Epithelial cell of esophagus (primary cell): ENCODE measurements at places on chromosomes 16 and 17.
A peak's percentile ranks its signal among the peaks of the same experiment; 100 is the strongest.

DNA sequence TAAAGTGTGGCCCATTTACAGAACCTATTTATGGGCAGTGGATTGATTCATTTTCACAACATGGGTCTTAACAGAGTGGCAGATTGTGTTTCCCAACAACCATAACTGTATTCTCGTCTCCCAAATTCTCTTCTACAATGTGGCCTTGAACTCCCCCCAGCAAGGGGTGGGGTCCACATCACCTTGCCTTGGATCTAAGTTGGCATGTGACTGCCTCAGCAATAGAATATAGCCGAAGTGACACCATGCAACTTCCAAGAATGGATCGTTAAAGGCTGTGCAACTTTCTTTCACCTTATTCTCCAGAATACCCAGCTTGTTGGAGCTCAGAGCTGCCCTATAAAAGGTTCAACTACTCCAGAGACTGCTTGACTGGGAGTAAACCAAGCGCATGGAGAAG lies 72.0 kb upstream of the CDH5 start:
- no peak for DNase-seq

GRCh38 chr17:9529033-9529700 lies 46.5 kb downstream of the STX8 start:
- peak; percentile 39 for DNase-seq

DNA sequence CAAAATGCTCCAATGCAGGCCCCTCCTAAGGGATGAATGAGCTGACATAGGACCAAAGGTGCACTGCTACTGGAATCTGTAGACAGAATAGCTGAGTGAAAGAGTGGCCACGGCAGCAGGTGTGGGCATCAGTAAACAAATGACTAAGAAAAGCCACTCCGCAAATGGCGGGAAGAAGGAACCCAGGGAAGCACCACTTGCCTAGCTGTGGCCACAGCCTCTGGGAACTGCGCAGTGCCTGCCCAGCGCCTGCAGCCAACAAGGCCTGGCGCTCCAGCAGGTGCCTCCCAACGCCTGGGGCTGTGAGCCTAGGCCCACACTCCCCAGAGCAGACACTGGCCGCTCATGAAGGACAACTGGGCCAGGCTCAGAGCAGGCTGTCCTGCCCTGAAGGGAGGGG lies 11.8 kb downstream of the PEMT start:
- no peak for DNase-seq

- no peak for DNase-seq
These were observed 7.6 kb downstream of the ADCY7 start for GRCh38 chr16:50273888-50274325.

DNA sequence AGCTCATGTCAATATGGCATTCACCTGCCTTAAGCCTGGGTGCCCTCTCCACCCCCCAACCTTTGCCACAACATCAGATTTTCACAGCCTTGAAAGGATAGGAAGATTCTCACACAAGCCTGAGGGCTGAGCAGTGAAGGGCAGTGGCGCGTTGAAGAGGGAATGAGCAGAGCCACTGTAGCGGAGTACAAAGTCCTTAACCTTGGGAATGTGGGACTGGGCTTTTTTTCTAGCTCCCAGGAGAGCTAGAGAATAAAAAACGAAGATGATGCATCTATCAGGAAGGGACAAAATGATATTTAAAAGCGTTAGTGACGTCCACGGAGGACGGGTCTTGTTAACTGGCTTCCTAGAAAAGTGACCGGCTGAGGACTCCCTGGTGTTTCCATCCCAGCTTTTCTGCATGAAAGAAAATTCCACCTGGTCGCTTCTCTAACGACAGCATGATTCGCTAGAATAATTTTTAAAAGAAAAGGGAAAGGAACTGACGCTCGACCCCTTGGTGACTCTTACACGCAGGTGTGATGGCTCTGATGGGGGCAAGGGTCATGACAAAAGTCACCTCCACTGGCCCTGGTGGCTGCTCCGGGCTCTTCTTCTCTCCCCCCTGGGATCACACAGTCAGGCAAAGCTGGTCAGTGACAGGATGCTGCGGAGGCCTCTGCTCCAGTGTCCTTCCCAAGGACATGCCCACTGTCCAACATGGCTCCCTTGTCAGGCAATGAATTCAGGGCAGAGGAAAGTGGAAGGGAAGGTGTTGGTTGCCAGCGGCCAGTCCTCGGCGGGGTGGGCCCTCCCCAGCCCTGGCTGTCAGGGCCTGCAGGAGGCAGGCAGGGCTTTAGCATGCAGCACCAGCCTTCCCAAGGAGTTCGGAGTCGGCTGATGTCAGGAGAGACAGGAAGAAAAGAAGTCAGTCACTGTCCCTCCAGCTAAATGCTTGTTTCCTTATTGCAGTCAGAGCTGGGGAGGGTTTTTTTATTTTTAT lies 58.4 kb upstream of the IRX3 start:
- no peak for DNase-seq

GRCh38 chr17:81540676-81541027 lies 11.5 kb downstream of the FAAP100 start:
- DNase-seq = no peak

- DNase-seq = no peak
These were observed 37.7 kb upstream of the MEOX1 start for GRCh38 chr17:43699438-43699756.

- no peak for DNase-seq
These were observed at the start of gene APOBR for GRCh38 chr16:28494121-28494851. Gene APOBR (plus strand): TSS chr16:28494643. CDS start chr16:28494682, 39 bp downstream.

DNA sequence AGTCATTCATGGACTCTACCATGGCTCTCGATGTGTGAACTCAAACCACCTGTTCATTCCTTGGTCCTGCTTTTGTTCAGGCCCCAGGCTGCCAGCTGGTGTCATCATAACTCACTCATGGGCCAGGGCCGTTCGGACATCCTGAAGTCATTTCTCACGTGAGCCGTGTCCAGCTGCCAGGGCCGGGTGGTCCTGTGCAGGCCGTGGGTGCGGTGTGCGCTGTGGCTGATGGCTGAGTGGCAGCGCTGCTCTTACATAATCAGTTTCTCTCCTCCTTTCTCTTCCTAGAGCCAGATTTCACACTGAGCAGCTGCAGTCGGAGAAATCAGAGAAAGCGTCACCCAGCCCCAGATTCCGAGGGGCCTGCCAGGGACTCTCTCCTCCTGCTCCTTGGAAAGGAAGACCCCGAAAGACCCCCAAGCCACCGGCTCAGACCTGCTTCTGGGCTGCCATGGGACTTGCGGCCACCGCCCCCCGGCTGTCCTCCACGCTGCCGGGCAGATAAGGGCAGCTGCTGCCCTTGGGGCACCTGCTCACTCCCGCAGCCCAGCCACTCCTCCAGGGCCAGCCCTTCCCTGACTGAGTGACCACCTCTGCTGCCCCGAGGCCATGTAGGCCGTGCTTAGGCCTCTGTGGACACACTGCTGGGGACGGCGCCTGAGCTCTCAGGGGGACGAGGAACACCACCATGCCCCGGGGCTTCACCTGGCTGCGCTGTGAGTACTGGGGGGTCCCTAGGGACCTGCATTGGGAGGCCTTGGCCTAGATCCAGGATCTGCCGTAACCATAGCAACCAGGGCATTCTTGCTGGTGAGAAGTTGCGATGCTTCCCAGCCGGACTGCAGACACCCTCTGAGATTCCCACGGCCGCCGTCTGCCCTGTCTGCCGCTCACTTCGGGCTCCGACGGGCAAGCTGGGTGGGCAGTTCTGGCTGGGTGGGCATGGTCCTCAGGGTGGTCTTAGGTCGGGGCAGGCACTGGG lies at the start of gene IL34:
Gene IL34 (plus strand): TSS at position 300 of the 982 bp plus-strand sequence. CDS start 389 bp downstream, at position 689.
- DNase-seq = no peak

DNA sequence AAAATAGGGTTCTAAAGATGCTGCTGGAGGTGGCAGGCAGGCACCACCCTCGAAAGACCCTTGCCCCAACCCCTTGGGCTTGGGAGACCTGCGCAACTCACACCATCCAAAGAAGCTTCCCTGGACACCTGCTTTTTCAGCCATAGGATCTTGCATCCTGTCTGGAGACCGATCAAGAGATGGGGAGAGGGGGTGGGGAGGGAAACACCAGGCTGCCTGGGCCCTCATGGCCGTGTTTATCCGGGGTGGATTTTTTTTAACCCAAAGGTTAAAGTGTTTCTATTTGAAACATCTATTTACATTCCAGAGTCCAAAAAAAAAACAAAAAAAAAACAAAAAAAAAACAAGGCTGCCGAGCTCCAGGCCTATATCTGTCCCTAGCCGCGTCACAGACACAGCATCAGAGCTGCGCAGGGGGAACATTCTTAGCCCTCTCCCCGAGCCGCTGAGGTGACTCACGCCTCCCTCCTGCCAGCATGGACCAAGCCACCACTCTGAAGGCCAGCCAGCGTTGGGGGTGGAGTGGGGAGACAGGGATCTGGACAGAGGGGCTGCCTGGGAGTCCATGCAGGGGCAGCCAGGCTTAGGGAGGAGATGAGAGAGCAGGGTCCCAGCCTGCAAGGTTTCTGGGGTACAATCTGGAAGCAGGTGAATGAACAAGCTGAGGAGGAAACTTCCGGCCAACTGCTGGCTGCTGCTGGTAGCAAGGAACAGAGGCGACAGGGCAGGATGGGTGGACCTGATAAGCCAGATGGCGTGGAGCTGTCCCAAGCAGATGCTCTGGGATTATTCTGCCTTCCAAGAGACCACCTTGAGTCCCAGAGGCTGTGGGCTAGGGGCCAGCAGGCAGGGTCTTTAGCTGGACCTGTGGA lies 14.8 kb downstream of the HDAC5 start:
- no peak for DNase-seq

- DNase-seq = no peak
These were observed 489.6 kb downstream of the MAF start for GRCh38 chr16:79110953-79111352.

DNA sequence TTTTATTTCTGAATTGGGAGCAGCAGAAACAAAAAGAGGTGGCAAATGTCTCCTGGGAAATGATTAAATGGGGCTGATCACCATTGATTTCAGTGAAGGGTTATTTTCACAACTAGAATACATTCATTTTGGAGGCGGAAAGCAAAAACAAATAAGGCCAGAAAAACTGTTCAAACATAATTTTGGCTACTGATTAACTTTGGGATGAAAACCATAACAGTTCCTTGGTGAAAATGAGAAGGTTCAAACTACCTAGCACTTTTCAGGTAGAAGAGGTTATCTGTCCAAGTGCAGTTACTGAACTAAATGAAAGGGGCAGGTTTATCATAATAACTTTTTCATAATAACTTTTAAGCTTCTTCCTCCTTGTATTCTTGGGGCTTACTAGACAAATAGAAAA lies 718.5 kb downstream of the CDH11 start:
- DNase-seq = no peak

DNA sequence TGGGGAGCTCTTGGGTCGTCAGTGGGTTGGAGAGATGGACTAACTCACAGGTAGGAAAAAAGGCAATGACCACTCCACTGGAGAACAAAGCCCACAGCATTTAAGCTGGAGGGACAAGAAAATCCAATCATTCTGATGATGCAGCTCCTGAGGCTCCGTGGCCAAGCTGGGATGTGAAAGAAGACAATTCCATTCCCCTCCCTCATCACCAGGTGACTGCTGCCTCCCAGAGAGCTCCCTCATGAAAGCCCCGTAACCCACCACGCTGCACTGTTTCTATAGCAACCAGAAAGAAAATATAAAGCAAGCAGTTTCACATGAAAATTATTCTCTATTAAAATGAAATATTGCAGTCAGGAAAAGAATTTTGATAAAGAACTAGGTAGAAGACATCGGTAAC lies 15.2 kb downstream of the ANKRD11 start:
- DNase-seq = no peak

DNA sequence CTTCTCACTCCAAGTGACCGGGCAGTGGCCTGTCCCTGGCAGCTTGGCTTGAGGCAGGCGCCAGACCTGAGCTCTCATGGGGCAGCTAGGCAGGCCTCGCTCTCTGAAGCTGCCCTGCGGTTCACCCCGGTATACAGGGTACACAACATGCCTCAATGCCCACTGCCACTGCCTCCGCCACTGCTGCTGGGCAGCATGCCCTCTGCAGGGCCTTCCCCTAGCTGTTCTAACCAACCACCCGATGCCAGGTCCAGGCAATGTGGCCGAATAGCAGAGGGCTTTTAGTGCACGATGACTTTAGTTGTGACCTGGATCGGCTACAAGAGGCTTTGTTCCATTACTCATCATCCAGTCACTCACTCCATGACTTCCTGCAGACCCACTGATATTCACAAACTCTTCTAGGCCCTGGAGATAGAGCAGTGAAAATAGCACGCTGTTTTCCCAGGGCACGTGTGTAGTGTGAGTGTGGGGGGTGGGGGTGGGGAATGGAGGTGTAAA lies 19.7 kb downstream of the CDC42EP4 start:
- DNase-seq = peak; percentile 57

- DNase-seq = peak; percentile 60
These were observed 8.6 kb downstream of the RIPOR1 start for GRCh38 chr16:67537270-67537635.

GRCh38 chr17:78357177-78357586 lies 2.7 kb downstream of the SOCS3 start:
- DNase-seq = no peak
